ENCODE measurements at places on chromosomes 5 and 9.
A peak's percentile ranks its signal among the peaks of the same experiment; 100 is the strongest.

DNA sequence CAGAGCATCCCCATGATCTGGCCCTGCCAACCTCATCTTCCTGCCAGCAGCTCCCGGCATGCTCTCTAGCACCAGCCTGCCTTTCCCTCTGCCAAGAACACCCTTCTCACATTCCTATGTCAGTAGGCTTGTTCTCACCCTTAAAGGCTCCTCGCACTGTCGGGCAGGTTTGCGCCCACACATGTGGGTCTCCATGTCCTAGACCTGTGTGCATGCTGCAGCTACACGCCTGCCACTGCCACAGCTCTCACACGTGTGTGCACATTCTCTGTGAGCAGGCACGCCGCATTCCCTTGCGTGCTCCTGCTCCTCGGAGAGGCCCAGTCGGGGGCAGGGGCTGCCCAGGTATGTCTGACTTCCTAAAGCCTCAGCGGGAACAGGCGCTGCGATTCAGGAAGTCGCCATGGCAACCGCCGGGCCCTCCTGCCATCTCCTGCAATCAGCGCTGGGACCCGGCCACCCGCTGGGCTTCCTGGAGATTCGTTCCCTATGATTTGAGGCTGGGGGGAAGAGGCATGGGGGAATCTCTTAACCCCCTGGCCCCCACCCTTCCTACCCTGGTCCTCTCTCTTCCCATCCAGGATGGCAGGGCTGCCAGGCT is 28.1 kb downstream of the NDUFA8 start:
- DNase-seq, result no peak

GRCh38 chr9:22700171-22700570 is 253.5 kb downstream of the DMRTA1 start:
- no peak for DNase-seq

DNA sequence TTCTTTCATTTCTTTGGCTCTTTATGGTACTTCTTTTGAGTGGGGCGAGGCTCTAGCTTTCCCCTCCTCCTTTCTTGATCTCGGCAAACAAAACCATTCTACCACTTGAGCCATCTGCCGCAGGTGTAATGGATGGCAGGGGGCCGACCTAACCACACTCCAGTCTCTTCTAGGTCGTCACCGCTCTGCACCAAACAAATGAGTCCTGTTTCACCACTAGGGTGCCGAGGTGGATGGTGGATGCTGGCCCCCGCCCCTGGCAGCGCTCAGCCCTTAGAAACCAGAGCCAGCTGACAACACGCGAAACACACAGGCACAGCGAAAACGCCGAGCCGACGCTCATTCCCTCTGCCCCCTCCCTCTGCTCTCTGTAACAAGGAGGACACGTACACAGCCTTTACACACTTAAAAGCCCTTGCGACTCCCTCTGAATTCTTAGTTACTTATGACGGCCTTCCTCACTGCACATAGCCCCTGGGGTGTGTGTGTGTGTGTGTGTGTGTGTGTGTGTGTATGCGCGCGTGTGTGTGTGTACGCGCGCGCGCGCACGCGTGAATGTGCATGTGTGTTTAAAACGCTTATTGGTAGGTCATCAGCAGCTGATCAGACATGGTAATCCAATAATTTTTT is 199.4 kb downstream of the MEF2C start:
- no peak for DNase-seq

DNA sequence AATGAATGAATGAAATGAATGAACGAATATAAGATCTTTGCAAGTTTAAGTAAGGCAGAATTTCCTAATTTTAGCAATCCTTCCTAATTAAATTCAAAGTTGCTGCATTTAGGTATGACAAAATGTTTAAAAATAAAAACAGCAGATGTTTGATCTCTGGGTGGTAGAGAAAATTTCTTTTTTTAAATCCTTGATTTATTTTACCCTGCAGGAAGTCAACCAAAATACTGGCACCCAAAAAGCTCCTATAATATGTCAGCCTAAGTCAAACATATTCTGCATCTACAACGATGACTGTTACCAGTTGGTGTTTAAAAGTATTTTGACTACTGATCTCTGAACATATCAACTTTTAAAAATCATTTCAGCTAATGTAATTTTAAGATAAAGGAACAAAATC is 58.4 kb downstream of the TTC39B start:
- DNase-seq, result no peak

DNA sequence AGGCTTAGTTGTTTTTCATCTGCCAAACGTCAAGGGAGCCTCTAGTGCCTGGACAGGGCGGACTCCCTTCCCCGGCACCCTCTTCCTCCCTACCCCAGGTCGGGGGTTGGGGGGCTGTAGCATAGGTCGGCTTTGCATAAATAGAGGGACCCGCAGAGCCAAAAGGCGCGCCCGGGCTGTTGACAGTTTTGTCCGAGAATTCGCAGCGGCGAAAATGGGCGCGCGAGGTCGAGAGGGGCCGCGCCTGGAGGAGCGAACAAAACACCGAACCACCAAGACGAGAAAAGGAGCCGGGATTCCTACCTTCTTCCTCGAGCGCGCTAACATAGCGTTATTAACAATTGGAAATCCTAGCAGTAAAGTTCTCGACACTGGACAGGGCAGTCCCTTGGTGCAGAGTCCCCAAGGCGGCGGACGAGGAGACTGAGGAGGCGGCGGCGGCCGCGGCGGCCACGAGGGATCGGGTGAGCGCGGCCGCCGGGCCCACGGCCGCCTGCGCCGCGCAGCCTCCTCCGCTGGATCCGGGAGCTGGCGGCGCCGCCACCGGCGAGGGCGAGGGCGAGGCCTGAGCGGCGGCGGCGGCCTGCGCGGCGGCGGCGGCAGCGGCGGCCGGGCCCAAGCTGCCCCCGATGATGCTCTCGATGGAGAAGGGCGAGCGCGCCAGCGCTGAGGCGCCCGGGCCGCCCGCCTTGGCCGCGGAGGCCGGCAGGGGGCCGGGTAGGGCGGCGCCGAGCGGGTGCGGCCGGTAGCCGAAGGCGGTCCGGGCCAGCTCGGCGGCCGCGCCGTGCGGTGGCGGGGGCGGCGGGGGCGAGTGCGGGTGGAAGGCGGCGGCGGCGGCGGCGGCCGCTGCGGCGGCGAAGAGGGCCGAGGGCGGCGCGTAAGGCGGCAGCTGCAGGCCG is 1.7 kb downstream of the FOXD1 start:
- DNase-seq, result no peak

DNA sequence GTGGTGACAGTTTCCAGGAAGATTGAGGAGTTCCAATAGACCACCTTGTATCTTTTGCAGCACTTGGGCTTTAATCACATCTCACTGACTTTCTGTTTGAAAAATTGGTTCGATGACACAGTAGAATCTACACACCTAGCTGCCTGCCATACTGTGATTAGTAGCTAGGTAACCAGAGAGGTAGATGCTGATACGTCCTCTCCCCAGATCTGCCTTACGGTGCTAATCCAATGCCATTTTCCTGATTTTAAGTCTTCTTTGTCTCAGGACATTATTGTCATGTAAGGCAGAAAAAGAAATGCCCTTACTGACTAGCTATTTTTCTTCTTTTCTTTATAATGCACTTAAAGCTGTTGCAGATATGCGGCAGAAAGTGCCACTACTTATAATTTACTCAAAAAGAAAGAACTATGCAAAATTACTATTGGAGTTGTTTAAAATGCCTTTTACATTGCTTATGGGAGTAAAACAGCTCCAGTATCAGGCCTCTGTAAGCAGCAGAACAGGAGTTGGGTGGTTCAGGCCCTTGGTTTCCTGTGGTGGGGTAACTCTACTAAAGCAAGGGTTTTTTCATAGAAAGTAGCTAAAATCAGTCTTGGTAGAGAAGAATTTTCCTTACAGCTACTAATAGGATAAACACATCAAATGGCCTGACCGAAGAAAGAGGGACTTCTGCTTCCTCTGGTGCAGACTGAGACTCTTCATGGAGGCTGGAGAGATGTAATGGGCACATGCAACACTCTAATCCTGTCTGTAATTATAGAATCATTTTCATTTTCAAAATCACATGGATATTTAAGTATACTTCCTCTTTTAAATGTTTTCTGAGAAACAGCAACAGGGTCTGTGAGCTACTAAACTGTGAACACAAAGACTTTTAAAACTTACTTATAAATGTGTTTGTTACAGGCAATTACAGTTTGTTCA is 177.2 kb downstream of the MAPKAP1 start:
- no peak for DNase-seq

DNA sequence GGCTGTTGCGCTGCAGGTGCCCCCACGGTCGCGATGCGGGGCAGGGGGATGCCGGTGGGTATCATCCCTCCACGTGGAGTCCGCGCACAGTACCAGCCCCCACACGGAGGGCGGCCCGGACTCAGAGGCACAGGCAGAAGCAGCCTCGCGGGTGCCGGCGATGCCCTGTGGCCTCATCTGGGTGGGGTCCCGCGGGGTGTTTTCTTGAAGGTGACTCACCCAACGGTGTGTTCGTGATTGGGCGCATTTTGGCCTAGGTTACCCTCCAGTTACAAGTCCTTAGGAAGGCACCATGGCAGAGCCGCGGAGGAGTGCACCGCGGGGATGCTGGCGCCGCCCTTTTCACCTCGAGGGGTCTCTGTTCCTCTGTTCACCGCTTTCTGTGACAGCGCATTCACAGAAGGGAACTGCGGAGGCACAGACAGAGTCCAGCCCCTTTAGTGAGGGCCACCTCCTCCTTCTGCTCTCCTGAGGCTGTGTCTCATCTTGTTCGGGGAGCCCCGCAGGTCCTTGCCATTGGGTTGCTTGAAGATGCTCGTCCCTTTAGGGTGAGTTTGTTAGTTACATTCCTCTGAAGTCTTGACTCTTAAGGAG is 21.6 kb upstream of the EXOC3 start:
- no peak for DNase-seq

DNA sequence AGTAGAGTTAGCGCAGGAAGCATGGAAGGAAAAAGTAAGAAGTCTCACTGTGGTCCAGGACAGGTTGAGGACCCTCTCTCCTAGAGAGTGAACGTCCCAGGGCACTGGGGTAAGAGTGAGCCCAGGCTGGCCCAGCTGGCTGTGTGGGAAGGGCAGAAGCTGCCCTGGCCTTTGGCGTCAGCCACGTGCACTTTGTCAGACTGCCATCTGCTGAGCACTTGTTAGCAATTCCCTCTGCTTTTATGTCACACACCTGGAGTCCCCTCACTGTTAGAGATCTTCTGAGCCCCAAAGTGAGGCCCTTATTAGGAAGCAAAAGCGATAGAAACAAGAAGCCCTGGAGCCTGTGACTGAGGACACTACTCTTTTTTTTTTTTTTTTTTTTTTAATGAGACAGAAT is 79.1 kb downstream of the UGCG start:
- DNase-seq, result peak; percentile 54

DNA sequence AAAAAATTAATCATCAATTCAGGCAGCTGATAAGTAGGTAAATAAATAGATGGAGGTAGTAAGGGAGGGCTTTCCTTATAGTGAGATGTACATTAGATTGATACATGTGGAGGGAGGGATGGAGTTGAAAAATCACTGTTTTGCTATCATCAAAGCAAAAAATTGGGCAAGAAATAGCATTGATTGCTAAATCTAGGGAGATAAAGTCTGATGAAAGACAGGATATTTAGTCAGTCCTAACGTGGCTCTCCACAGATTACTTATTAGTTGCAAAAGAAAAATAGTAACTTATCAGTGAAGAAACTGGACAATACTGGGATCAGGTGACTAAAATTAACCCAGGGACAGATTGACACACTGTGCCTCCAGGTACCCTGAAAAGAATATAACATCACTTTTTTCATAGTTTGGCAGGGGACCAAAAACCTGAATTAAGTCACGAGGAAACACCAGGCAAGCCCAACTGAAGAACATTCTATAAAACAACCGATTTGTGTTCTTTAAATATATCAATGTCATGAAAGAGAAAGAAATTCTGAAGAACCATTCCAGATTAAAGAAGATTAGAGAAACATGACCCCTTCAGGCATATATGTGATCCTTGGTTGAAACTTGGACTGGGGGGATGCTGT is 27.1 kb upstream of the GOLPH3 start:
- DNase-seq, result no peak

DNA sequence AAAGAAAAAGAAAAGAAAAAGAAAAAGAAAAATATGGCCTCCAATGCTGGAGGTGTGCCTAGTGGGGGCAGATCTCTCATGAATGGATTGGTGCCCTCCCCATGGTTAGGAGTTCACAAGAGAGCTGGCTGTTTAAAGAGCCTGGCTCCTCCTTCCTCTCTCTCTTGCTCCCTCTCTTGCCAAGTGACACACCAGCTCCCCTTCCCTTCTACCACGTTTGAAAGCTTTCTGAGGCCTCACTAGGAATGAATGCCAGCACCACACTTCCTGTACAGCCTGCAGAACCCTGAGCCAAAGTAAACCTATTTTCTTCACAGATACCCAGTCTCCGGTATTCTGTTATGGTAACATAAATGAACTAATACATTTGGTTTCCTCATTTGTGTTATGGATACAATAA is 14.4 kb upstream of the GALNT10 start:
- no peak for DNase-seq

- no peak for DNase-seq
These were observed 10.4 kb upstream of the SLC34A1 start for GRCh38 chr5:177373806-177374205.

DNA sequence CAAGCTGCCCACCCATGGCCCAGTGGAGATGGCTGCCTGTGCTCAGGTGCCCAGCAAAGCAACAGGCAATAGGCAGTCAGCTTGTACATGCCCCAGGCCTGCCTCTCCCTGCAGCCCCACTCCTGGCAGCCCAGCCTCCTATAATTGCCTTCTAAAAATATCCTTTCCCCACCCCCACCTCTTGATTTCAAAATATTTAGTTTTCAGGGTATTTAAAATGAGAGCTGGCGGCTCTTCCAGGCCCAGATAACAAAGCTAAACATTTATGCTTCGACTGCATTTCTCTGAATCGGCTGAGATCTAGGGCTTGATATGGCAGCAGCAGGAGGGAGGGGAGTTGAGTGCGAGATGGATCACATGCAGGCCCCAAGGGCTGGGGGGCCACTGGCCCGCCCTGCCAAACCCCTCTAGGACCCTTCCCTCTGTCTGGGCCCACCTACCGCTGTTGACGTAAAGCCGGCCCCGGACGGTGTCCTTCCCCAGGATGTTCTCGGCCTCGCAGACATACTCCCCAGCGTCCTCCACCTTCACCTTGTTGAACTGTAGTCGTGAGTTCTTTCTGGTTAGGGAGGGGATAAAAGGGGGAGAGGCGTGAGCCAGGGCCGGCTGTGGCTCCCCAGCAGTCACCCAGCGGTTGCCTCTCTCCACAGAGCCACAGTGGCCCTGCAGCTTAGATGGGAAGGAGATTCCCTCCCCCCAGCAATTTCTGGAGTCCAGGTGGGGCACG is 85.0 kb downstream of the PSD2 start:
- no peak for DNase-seq

All from HT-29 (cell line).